Glutamatergic neuron (in vitro differentiated cells): ENCODE measurements at places on chromosomes 12 and 14. TPM values are rescaled to one million over a fixed set of nuclear protein-coding genes. Genes with fewer than 3 reads are reported as not detected.
A peak's percentile ranks its signal among the peaks of the same experiment; 100 is the strongest.

- H3K4me3 ChIP-seq: no peak overlapping the region
- no peaks in the 10 kb centered on the region for H3K4me1 ChIP-seq
- no peak for DNase-seq
- no peak overlapping the region for H3K27ac ChIP-seq
- no peaks in the 10 kb centered on the region for H3K27me3 ChIP-seq
- H3K36me3 ChIP-seq: no peaks in the 10 kb centered on the region
Observed at GRCh38 chr12:93230326-93230720, 147.4 kb upstream of the NUDT4 start.

DNA sequence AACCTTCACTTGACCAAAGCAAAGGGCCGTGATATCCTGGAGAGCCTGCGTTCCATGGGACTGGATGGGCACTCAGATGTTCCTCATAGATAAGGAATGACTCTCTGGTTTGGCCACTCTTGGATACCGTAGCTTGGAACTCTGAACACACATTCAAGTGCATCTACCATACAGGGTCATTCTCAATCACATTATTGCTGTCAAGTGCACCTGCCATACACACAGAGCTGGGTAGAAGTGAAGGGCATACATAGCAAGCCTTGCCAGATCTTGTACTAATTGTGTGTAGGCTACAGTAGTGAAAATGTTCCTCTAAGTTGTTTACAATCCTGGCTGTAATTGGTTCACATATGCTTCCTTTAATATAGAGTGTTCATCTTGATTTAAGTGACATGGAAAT, 58.3 kb downstream of the PELI2 start:
- no peaks in the 10 kb centered on the region for H3K36me3 ChIP-seq
- DNase-seq: no peak
- H3K4me3 ChIP-seq: no peak overlapping the region

Gene TAC3
- 0.74 TPM for total RNA-seq

GRCh38 chr14:23577710-23578392, 739 bp downstream of the JPH4 start:
- peak; percentile 61 for DNase-seq
- peaks cover 6% of the 10 kb centered on the region for H3K4me1 ChIP-seq
- H3K27me3 ChIP-seq: peaks cover 23% of the 10 kb centered on the region
- H3K36me3 ChIP-seq: peaks cover 5% of the 10 kb centered on the region
- peak overlapping the region; percentile 88 for H3K4me3 ChIP-seq
- H3K27ac ChIP-seq: peak overlapping the region; percentile 91

Gene DENND5B
- total RNA-seq: 45.6 TPM

Gene PTPRB
- 0.17 TPM for total RNA-seq

DNA sequence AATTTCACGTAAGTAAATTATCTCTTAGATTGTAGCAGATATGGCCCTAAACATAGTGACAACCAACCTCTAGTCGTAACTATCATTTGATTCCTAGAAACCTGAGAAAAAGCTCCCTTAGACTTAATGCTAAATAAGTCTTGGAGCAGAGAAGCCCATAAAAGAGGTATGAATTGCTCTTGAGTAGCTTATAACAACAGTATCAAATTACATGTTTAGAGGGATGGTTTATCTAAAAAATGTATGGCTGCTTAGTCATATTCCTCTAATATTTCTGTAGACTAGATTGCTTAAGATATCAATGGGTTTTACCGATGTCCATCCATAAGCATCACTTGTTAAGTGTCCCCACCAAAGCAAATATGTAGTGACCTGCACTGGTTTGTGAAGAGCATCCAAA, 259.7 kb downstream of the NELL2 start:
- H3K27me3 ChIP-seq: no peaks in the 10 kb centered on the region
- H3K4me1 ChIP-seq: peaks cover 1% of the 10 kb centered on the region
- H3K36me3 ChIP-seq: no peaks in the 10 kb centered on the region
- no peak overlapping the region for H3K27ac ChIP-seq

GRCh38 chr12:9084417-9084816, 31.3 kb downstream of the A2M start:
- no peak overlapping the region for H3K27ac ChIP-seq
- no peak for DNase-seq
- peaks cover 21% of the 10 kb centered on the region for H3K36me3 ChIP-seq

DNA sequence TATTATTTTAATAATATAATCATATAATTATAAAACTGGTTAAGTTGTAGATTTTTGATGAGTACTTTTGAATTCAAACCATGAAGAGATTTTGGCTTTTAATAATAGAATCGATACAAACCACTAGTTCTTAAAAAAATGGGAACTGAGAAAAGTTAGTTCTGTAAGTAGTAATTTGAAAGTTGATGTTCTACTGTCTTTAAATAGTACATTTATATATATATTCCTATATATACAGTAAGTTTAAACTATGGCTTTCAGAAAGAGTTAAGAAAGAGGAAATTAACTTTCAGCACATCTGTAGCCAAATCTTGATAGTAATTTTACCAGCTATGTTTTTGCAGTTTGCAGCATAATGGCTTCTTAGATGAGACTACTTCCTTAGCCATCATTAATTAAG, 7.8 kb downstream of the LRRK2 start:
- no peak overlapping the region for H3K27ac ChIP-seq
- H3K27me3 ChIP-seq: no peaks in the 10 kb centered on the region
- H3K36me3 ChIP-seq: no peaks in the 10 kb centered on the region
- no peaks in the 10 kb centered on the region for H3K4me1 ChIP-seq

- H3K36me3 ChIP-seq: no peaks in the 10 kb centered on the region
- DNase-seq: no peak
- H3K4me1 ChIP-seq: peaks cover 2% of the 10 kb centered on the region
- H3K4me3 ChIP-seq: no peak overlapping the region
Observed at GRCh38 chr12:100830003-100830795, 35.6 kb downstream of the ANO4 start.

Gene SYT1
- total RNA-seq: 155 TPM

GRCh38 chr12:67988601-67989021, 636 bp upstream of the IFNG-AS1 start:
- H3K27me3 ChIP-seq: peaks cover 2% of the 10 kb centered on the region
- no peak overlapping the region for H3K4me3 ChIP-seq
- no peaks in the 10 kb centered on the region for H3K36me3 ChIP-seq
- no peak overlapping the region for H3K27ac ChIP-seq
- peaks cover 26% of the 10 kb centered on the region for H3K4me1 ChIP-seq

DNA sequence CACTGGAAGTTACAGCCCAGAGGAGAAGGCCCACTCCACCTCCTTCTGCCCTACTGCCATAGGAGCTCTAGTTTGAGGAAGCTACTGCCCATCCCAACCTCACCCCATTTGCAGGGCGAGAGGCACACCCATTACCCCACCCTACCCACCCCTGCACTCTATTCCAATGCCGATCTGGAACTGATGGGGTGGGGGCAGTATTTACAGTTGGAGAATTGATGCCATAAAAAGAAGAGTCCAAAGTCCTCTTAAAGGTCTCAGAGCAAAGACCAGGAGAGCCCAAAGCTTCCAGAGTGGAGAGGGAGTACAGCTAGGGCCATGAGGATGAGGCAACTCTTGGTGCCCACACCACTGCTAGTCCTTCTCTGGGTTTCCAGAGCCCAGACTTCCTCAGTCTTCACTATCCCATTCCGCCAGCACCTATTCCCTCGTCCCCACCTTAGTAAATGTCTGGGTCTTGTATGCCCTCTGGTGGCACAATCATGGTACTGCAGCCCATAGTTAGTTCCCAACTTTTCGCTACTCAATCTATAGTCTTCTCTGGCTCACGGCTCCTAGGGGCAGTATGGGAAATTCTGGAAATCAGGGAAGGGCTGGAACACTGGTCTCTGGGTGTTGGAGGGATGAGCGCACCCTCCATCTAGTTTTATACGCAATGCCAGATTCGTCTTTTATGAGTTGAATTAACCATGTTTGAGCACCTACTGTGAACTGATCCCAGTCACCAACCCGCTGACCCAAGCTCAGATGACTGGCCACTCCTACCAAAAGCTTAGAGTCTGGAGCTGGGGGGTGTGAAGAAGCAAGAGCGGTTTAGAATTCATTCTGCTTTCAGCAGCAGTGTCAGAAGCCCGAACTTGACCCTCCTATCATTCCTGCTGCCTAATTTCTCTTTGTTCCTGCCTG, 6.9 kb upstream of the ADCY6 start:
- H3K4me3 ChIP-seq: no peak overlapping the region
- H3K36me3 ChIP-seq: no peaks in the 10 kb centered on the region
- no peak overlapping the region for H3K27ac ChIP-seq
- no peaks in the 10 kb centered on the region for H3K4me1 ChIP-seq
- DNase-seq: peak; percentile 78

DNA sequence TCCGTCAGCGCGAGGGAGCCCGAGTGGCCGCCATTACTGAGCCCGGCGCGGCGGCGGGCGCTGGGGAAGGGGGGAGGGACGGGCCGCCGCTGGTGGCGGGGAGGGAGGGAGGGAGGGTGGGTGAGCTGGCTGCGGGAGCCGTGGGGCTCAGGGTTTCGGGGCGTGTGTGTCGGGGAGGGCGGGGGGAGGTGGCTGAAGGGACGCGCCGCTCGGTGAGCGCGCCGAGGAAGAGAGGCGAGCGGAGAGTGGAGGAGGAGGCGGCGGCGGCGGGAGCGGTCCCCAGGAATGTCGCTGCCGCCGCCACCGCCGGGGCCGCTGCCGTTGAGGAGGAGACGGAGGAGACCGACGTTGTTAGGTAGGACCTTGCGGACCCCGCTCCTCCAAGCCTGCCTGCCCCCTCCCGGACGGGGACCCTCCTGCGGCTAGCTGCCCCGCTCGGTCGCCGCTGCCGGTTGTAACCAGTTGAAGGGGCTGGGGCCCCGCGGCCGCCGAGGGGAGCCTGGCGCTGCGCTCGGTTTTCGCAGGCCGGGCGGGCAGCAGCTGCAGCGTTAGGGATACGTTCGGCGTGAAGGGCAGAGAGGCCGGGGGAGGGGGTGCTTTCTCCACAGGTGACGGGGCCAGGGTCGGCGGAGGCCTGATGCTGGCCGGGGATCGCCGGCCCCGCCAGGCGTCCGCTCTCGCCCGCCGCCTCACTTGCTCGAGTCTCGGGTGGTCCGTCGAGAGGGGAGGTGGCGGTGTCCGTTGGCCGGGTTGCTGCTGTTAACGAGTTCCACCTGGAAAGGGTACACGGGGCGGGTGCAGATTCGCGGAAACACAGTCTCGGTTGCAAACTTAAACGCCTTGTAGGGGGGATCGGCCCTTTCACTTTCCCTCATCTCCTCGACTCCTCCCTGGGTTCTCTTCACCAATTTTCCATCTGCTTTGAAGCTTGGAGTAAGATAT, at the start of gene ARHGAP5:
Gene ARHGAP5, plus strand, starts transcription at position 224 of the 942 bp plus-strand sequence. CDS start 13,366 bp downstream, outside the sequence.
- H3K36me3 ChIP-seq: no peaks in the 10 kb centered on the region
- H3K27ac ChIP-seq: peak within 1 kb of the TSS; percentile 91
- peak within 1 kb of the TSS; percentile 97 for H3K4me3 ChIP-seq
- peaks cover 8% of the 10 kb centered on the region for H3K27me3 ChIP-seq

DNA sequence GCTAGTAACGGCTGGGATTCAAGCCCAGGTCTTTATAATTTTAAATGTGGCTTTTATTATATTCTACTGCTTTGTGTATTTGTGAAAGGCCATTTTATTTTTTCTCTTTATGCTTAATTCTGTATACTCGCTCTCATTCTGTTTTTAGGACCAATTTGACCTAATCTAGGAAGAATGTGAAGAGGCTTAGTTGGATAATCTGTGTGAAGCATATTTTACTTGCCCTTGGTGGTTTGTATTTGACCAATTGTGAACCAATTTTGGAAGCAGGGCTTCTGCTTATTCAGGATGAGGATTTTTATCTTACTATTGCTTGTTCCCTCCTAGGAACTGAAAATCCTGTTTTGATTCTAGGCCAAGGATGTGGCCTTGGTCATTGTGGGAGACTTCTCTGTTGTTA, 113.1 kb downstream of the TTC6 start:
- peaks cover 1% of the 10 kb centered on the region for H3K27me3 ChIP-seq
- no peaks in the 10 kb centered on the region for H3K36me3 ChIP-seq
- DNase-seq: no peak
- H3K27ac ChIP-seq: no peak overlapping the region
- H3K4me1 ChIP-seq: peaks cover 6% of the 10 kb centered on the region

Gene FSCB
- not detected for total RNA-seq

Gene RPGRIP1
- total RNA-seq: not detected

- no peaks in the 10 kb centered on the region for H3K27me3 ChIP-seq
- H3K27ac ChIP-seq: no peak overlapping the region
- DNase-seq: no peak
- H3K4me3 ChIP-seq: peak overlapping the region; percentile 22
- H3K4me1 ChIP-seq: peaks cover 51% of the 10 kb centered on the region
Observed at GRCh38 chr12:32120419-32120818, 13.8 kb downstream of the BICD1 start.

Gene LTBP2
- total RNA-seq: 1.2 TPM

Gene NID2
- total RNA-seq: 2.6 TPM

DNA sequence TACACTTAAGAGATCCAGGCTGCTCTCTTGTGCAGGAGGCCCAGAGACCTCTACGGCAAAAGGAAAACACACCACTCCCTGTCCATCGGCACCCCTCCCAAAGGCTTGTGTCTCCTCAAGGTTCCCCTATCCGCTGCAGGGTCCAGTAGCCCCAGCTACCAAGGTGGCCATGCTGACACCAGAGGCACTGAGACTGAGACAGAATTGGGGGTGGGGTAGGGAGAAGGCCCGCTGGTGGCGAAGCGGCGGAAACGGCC, 590 bp downstream of the DDIT3 start:
- H3K27ac ChIP-seq: peak overlapping the region; percentile 91
- DNase-seq: no peak
- H3K36me3 ChIP-seq: peaks cover 7% of the 10 kb centered on the region
- peak overlapping the region; percentile 95 for H3K4me3 ChIP-seq

- no peak overlapping the region for H3K4me3 ChIP-seq
- no peaks in the 10 kb centered on the region for H3K4me1 ChIP-seq
- no peak for DNase-seq
- H3K36me3 ChIP-seq: no peaks in the 10 kb centered on the region
Observed at GRCh38 chr12:14994610-14995009, 21.8 kb downstream of the PDE6H start.

GRCh38 chr12:9711664-9712063, 21.2 kb downstream of the CLECL1 start:
- no peak overlapping the region for H3K27ac ChIP-seq
- peaks cover 3% of the 10 kb centered on the region for H3K4me1 ChIP-seq
- H3K36me3 ChIP-seq: no peaks in the 10 kb centered on the region
- H3K27me3 ChIP-seq: peaks cover 2% of the 10 kb centered on the region
- H3K4me3 ChIP-seq: no peak overlapping the region

DNA sequence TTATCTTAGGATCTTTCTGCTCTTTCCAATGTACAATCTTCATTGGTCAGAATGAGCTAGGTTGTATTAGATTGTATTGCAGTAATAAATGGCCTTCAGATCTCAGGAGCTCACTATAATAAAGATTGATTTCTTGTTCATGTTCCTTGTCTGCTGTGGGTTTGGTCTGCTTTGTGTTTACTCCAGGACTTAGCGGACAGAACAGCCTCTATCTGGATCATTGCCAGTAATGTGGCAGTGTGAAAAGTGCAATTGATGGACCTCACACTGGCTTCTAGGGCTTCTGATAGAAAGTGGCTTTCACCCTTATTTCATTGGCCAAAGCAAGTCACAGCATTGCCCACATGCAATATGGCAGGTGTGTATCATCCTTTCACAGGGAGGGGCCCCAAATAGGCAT, 81.2 kb downstream of the BTG1 start:
- peaks cover 2% of the 10 kb centered on the region for H3K4me1 ChIP-seq
- H3K27me3 ChIP-seq: no peaks in the 10 kb centered on the region
- H3K27ac ChIP-seq: no peak overlapping the region
- DNase-seq: no peak
- H3K36me3 ChIP-seq: no peaks in the 10 kb centered on the region

GRCh38 chr12:78641837-78642423, 222.6 kb upstream of the SYT1 start:
- no peaks in the 10 kb centered on the region for H3K4me1 ChIP-seq
- no peaks in the 10 kb centered on the region for H3K27me3 ChIP-seq
- H3K4me3 ChIP-seq: no peak overlapping the region
- H3K27ac ChIP-seq: no peak overlapping the region
- DNase-seq: no peak
- no peaks in the 10 kb centered on the region for H3K36me3 ChIP-seq

Gene TPH2
- 0.34 TPM for total RNA-seq
